Stimulated activated CD8-positive, alpha-beta memory T cell treated with anti-CD3 and anti-CD28 coated beads, Interleukin-15, amount 100 ng/mL, for 1 hour (primary cell): ENCODE measurements at places on chromosomes 2 and 18.

GRCh38 chr18:74271635-74272034 lies 20.1 kb downstream of the CYB5A start:
- no peak for DNase-seq

DNA sequence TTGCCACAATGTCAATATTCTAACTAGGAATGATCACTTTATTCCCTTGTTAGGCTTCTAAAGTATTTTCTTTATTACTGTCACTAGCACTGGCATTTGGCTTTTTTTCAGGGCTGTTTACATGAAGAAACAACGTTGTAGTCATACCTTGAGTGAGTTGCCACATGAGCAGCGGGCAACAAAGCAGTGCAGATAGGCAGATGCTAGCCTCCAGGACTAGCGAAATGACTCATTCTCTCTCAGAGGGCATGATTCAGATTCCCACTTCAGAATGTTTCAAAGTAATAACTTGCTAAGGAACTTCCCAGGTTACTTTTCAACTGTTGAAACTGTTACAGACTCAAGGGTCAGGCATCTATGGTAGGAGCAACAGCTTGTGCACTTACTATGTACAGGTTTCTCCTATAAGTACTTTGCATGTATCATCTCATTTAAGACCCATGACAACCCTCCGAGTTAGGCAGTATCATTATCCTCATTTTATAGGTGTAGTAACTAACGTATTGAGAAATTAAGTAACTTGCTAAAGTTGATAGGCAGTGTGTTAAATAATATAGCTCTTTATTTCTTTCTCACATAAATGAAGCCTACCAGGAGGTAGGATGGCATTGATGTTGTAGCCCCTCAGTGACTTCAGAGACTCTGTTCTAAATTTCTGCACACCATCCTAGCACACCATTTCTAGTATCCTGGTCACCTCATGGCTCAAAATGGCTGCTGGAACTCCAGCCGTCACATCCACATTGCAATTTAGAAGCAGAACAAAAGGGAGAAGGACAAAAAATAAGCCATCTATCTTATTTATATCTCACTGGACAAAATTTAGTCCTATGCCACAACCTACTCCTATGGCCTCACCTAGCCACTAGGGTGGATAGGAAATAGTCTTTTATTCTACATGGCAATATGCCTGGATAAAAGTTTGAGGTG lies 83.3 kb downstream of the ICOS start:
- DNase-seq, result no peak

- no peak for DNase-seq
Observed at GRCh38 chr2:14881651-14882327, 249.3 kb downstream of the LRATD1 start.

- DNase-seq, result no peak
Observed at GRCh38 chr2:56582570-56582969, 398.8 kb downstream of the CCDC85A start.

- no peak for DNase-seq
Observed at GRCh38 chr2:196329959-196330358, 158.6 kb upstream of the STK17B start.

DNA sequence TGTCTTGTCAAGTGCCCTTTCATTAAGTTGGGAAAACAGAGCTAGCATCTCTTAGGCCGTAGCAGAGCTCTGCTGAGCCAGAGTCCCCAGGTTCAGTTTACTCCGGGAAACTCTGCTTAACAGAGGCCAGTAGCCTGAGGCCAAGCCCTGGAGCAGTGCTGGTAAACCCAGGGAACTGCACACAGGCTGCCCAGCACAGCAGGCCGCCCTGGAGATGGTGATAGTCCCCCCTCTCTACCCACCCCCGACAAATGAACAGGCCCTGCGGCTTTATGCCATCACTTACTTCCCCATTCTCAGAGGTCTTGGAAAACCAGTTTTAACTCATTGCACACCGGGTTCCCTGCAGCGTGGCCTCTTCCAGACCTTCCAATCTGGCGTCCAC lies 3.5 kb downstream of the CNNM4 start:
- no peak for DNase-seq

DNA sequence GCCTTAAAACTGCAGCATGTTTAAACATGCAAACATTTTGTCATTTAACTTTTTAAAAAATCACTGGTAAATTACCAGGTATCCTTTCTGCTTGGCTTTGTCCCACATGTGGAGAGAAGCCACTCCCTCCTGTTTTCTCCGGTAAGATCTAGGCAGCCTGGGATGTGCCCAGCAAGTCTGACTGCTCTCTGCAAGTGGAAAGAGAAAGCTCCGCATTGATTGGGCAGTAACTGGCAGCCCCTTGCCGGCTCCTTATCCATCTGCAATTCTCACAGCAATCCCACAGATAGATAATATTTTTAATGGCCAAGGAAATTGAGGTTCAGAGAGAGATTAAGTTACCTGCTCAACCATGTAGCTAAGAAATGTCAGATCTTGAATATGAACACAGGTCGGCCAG lies 136.1 kb downstream of the TMEM200C start:
- DNase-seq, result no peak

DNA sequence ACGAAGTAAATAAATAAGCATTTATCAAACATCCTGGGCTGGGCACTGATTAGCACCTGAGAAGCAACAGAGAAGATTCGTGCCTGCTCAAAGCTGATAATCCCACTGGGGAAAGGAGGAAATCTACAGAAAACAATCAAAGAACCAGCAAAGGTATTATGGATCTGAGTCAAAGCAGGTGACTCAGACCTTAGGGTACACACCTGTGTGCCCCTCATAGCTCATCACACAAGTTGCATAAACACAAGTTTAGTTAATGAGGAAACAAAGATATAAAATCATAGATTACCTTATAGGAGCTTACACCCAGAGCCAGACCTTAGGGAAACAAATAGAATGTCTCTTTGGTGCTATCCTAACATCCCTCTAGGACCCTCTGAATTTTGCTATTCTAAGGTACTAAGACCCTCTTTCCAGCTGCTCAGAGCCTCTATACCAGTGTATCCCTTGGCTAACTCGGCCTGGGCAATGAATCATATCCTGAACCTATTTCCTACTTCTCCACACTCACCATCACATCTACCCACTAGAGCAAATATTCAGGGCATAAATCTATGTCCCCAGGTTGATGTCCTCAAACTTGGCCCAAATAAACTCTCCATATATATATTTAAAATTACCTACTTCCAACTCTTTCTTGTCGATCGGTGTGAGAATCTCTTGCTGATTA lies 19.3 kb upstream of the CTIF start:
- DNase-seq, result no peak
